IPS DF 19.7 (cell line): ENCODE measurements at places on chromosomes 11 and 22.

GRCh38 chr11:96257972-96258934, 84.7 kb downstream of the MAML2 start:
- DNase-seq = no peak

DNA sequence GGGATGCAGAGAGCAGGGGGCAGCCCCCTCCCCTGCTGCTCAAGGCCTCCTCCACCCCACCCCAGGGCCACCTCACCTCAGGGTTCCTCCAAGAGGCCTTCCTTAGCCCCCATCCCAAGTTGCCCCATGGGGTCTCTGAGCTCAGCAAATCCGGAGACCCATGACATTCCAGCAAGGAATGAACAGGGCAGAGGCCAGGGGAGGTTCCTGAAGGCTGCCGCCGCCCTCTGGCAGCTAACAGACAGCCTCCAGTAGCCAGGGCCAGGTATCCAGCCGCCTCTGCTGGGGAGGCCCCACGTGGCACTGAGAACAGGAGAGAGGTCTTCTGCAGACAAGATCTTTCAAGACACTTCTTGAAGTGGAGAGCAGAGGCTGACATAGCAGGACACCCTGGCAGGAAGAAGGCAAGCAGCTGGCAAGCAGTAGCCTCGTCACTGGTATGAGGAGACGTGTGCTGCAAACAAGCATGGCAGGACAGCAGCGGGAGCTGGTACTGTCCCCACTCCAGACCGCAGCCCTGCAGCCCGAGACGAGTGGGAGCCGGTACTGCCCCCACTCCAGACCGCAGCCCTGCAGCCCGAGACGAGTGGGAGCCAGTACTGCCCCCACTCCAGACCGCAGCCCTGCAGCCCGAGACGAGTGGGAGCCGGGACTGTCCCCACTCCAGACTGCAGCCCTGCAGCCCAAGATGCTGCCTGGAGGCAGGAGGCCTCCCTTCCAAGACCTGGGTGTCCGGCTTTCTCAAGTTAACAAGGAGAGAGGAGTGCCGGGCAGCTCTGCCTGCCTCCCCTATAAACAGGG, 190.6 kb downstream of the IGLL1 start:
- no peak for DNase-seq

DNA sequence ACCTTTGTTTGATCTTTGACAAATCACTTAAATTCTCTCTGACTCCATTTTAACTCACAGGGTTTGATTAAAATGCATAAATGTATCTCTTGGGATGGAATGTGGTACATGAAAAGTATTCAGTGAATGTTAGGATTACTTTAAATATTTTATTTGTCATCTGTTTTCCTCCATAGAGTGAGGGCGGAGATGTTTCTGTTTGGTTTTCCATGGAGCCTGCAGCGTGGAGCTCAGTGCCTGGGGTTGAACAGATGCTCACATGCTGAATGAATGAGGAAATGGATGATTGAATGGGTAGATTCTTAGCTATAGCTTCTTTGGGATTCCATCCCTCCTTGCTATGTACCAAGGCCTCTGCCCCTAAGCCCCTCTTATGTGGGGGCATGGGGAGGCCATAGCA, 10.0 kb downstream of the TSPAN18 start:
- no peak for DNase-seq

GRCh38 chr22:49075150-49075549, 752.5 kb downstream of the BRD1 start:
- DNase-seq = no peak

DNA sequence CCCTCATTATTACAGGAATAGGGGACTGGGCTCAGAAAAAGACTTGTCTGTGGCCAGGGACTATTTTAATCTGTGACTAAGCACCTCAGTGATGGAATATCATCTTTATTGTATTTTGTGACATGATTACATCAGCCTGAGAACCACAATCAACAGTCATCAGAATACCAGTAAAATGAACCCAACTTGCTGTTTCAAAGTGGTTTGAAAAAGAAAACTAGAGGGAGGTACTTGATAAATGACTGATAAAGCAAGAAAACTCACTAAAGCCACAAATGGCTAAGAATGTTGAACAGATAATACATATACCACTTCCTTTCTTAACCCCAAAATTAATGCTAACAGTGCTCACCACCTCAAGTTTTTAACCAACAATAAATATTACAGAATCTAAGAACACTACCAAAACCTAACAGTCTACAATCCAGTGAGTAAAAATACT, 155.7 kb downstream of the ATG16L2 start:
- DNase-seq = no peak

- no peak for DNase-seq
Measured at GRCh38 chr11:94539420-94539819, 4.3 kb upstream of the FUT4 start.

DNA sequence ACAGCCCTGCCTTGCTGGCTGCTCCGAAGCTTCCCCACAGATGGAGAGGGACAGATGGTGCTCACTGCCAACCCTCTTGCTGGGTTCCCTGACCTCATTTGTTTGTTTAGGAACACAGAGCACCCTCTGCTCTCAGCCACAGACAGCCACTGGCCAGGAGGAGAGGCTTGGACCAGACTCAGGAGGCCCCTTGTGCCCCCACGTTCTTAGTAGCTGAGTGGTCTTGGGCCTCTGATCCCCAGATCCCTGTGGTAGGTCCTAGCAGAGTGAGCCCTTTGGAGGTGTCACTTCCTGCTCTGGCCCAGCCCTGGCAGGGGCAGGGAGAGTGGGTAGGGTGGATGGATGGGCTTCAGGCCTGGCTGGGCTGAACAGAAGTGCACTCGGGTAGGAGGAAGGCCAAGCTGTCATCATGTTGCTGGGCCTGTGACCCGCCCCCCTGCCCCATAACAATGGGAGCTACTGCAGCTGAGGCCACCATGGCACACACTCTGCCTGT, 84.0 kb downstream of the DHCR7 start:
- DNase-seq = no peak

DNA sequence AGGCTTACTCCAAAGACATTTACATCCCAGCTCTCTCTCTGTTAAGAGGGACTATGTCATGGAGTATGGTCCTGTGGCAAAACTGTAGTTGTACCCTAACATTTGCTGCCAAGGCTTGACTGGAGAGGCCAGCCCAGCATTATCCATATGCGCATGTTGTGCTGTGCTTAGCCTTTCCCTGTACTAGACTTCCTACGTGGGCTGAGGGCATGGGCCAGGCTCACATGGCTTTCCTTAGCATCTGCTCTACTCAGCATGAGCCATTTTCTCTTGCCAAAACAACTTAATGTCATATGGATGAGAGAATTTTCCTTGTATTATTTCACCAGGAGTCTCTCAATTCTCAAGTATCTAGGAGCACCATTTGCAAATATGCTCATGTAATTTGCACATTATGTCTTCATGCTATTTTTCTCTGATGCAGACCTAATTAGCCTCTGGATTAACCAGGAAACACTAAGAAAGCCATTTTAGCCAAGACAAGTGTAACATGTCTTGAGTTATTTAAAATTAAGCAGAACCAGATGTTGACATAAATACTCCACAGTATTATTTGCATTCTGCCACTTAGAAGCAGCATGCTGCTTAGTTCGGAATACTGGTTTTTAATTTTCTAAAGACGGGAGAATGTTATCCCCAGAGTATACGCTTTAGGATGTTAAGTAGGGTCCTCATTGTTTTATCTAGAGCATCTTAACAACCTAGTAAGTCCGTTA, 71.7 kb upstream of the FAR1 start:
- no peak for DNase-seq

- no peak for DNase-seq
Measured at GRCh38 chr11:11463405-11463804, 110.4 kb upstream of the CSNK2A3 start.

GRCh38 chr11:98720951-98721350, 299.8 kb upstream of the CNTN5 start:
- DNase-seq = no peak

DNA sequence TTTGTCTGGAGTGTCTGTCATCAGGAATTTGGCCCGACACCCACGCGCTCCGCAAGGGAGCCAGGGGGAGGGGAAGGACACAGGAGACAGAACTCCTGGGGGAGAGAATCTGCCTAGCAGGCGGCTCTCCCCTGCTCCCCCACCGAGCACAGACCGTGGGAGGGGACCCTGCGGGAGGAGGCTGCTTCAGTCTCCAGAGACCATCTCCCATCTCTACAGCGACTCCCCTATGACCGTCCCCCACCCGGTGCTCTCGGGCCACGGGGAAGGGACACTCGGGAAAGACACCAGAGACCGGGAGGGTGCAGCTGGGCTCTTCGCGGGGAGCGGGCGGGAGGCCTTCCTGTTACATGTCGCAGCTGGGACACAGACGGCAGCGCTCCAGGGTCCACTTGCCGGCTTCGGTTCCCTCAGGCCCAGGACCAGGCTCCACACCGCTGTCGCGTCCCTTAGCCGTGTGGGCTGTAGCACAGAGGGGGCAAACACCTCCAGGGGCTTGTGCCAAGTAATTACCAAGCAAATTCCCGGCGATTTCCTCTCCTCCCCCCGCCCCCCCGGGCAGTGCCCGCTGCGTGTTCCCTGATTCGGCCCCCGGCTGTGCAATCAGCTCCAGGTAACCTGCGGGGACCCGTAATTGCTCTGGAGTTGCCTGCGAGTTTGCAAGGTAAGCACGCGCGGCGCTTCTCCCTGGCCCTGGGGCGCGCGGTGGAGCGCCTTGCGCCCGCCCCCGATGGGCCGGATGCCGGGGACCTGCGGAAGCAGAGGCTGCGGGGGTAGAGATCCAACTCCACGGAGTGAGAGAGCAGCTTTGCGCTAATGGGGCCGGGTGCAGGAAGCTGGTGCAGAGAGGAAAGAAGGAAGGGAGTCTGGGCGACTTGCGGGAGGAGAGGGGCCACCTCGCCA, 155.1 kb upstream of the CADM1 start:
- DNase-seq = no peak

DNA sequence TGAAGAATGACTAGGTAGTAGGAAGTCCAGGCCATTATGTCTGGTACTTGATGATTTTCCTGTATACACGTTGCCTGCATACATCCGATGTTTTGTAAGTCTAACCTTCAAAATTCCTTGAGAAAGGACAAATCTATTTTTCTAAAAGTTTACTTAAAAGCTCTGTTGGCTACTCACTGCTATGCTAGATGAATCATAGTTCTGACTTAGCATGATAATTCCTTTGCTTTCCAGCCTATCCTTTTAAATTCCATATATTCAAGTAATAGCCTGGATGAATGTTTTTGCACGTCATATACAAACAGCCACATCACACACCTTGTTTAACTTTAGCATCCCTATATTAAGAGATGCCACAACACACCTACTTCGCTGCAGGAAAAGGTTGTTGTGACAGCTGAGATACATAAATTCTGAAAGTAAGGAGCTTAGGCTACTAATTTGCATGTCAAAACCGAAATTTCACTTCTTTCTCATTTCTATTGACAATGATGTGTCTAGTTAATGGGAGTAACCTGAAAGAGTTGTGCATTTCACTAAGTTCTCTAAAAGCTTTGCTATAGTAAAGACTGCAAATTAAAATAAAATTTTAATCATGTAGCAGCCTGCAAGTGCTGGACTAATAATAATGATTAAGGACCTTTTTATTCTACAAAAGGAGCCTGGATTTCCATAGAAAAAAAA, 1116.4 kb downstream of the JRKL start:
- no peak for DNase-seq

DNA sequence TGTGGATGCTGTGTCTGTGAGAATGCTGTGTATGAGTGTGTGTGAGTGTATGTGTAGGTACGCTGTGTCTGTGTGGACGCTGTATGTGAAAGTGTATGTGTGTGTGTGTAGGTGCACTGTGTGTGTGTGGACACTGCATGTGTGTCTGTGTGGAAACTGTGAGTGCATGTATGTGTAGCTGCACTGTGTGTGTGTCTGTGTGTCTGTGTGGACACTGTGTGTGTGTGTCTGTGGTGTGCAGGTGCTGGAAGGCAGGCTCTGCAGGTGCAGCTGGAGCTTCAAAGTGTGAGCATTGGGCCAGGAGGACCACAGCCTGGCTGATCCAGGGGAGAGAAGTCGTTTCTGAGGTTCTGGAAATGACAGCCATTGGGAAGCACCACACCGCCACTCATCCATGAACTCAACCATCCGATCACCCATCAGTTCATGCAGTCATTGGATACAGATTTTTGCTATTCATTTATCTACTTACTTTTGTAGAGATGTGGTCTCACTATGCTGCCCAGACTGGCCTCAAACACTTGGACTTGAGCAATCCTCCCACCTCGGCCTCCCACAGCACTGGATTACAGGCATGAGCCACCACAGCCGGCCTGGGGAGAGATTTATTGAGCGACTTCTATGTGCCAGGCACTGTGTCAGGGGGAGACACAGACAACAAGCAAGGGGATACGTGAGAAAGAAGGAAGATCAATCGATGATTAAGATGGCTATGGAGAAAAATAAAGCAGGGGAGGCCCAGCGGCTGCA, 9.6 kb downstream of the TRPM5 start:
- no peak for DNase-seq

DNA sequence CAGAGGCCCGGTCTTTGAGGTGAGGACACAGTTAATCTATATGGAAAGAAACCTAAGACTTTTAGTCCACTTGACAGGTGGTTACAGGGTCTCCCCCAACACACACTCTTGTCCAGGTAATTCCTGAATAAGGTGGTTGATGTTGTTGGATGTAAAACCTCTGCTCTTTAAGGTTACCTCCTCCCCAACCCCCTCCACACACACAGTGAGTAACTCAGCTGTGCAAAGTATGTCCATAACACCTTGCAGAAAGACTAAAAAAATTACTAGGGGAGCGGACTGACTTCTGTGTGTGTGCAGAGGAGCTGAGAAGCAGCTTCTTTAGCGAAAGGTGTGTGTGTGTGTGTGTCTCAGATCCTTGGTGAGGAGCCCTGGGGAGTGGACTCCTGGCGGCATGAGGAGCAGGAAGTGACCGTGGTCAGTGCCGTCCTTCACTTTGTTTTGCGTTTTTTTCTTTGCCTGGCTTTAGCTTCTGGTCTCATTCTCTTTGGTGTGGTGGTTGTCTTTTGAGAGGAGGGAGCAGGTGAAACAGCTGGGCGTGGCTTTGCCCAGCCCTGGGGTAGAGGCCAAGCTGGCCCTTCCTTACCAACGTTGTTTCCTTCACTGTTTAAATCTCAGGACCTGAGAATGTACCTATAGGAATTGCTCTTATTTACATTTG, 1.7 kb downstream of the ZBED4 start:
- no peak for DNase-seq

- DNase-seq = no peak
Measured at GRCh38 chr11:59761993-59762392, 6.8 kb downstream of the STX3 start.

- DNase-seq = no peak
Measured at GRCh38 chr11:79507706-79508105, 66.9 kb upstream of the TENM4 start.
